ENCODE measurements at places on chromosomes 16 and 17.

- no peak for DNase-seq
Measured at GRCh38 chr17:57090560-57091185, 5.6 kb downstream of the AKAP1 start.

DNA sequence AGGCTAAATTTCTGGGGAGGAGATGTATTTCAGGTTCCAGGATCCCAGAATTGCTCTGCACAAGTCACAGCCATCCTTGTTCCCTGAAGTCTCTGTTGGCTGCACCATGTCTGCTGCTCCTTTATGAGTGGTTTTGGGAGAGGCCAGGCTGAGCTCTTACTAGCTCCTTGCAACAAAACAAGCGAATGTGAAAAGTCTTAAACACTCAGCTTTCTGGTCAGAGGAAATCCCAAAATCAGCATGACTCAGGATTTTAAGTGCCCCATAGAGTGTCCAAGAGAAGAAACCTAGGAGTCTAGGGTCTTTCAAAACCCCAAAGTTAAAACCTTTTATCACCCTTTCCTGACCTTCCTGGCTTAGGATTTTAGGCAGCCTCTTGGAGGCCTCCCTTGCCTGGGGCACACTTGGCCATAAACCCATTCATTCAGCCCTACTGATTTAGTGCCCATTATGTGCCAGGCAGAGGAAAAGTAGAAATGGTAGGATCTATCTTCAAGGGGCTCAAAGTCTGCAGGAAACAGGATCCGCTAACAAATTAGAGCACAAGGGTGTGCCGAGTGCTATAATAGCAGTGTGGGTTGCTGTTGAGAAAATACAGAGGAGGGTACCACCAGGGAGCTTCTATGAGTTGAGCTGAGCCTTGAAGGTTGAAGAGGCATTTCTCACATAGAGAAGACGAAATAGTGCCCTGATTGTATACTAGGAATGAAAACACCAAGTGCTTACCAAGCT is 36.9 kb downstream of the SOST start:
- DNase-seq, result no peak

- DNase-seq, result no peak
Measured at GRCh38 chr17:52227926-52228325, 69.4 kb upstream of the CA10 start.

DNA sequence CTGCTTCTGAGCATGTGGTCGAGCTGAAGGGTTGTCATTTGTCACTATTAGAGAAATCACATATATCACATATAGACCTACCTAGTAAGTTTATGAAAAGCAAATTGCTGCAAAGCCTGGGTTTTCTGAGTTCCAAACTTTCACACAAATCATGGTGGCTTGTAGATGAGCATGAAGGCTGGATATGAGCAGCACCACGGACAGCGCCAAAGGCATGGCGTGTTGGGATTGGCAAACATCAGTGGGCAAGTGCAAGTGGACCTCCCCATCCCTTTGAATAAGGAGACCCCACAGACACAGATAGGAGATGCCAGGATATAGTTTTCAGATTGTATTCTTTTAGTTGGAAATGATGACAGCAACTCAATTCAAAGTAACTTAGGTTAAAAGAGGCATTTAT is 77.6 kb upstream of the CACNG3 start:
- no peak for DNase-seq

GRCh38 chr16:50281391-50282009 is 15.1 kb downstream of the ADCY7 start:
- DNase-seq, result no peak

GRCh38 chr17:44005527-44006271 is 1.3 kb downstream of the NAGS start:
- DNase-seq, result peak; percentile 34
